ENCODE measurements at places on chromosomes 2 and 18.

GRCh38 chr2:98561902-98562695, 46.2 kb downstream of the COA5 start:
- DNase-seq: no peak

GRCh38 chr18:70981400-70982140, 692.7 kb downstream of the SOCS6 start:
- no peak for DNase-seq

DNA sequence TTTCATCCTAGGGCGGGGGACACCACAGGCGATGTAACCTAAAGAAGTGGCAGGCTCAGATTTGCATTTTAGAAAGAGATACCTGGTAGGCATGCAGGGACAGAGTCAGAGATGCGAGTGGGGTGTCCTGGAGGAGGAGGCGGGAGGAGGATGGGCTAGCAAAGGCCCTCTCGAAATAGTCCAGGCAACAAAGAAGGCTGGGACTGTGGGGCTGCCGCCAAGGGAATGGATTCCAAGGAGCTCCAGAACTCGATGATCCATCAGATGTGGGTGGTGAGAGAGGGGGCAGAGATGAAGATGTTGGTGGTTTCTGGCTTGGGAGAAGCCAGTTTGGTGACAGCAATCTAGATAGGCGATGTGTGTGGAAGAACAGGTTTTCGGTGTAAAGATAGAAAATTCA, 12.5 kb upstream of the INPP5D start:
- DNase-seq: no peak

DNA sequence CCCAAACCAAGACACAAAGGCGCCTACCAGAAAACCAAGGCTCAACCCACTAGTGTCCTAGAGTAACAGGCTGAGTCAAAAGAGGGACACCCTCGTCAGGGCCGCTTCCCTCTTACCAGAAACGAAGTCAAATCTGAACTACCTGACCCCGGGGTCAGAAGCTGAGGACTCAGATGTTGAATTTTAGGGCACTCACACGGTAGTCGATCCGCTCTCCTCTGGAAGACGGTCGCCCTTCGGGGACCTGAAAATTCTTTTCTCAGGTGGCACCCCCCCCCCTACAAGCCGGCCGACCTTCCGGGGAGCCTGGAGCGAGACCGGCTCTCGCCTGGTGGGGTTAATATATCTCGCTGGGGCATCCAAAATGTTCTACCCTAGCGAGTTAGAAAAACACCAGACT, 121.1 kb upstream of the KCNJ3 start:
- no peak for DNase-seq

GRCh38 chr2:100655446-100655845, 92.7 kb downstream of the PDCL3 start:
- no peak for DNase-seq

DNA sequence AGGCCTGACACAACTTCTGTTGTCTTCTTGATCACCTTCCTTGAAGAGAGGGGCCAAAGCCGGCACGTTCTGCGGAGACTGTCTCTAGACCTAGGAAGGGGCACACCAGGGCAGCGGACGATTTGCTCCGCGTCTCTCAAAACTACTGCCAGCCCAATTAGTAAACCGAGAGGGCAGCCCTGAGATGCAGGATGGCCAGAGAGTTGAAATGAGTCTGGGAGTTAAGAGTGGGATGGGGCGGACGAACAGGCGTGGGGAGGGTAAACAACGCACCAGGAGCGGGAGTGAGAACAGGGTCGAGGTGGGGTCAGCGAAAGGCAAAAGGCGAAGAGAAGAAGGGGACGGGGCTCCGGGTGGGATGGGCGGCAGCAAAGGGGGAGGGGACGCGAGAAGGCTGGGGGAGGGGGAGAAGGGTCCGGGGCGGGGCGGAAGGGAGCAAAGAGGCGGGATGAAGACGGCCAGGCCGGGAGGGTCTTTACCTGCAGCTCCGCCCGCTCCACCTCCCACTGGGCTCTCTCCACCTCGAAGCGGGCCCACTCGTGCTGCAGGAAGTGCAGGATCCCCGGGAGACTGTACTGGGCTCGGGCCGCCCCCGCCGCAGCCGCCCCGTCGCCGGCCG, 476 bp downstream of the STRN start:
- DNase-seq: no peak

GRCh38 chr2:59342166-59342565, 1101.0 kb upstream of the FANCL start:
- DNase-seq: no peak

- DNase-seq: no peak
Observed at GRCh38 chr2:160426604-160427003, 67.0 kb downstream of the RBMS1 start.

GRCh38 chr2:233404222-233404621, 49.9 kb downstream of the DGKD start:
- DNase-seq: no peak

GRCh38 chr2:97784953-97785352, 71.6 kb downstream of the ZAP70 start:
- DNase-seq: no peak

GRCh38 chr18:58221060-58221725, 177.2 kb downstream of the NEDD4L start:
- no peak for DNase-seq

DNA sequence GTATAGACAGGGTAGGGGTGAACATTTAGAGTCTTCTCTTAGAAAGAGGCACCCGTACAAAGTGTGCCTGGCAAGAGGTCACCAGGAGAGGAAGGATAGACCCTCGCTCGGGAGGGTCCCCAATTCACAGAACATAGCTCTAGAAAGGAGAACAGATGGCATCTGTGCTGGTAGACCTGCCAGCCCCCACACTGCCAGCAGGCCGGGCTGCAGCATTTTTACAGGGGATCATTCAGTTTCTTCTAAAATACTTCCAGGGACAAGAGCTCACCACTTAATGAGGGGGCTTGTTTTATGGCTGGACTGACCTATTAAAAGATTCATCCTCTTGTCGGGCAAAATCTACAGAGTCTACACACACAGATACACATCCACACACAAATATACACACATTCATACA, 149.9 kb downstream of the SEPTIN10 start:
- no peak for DNase-seq

DNA sequence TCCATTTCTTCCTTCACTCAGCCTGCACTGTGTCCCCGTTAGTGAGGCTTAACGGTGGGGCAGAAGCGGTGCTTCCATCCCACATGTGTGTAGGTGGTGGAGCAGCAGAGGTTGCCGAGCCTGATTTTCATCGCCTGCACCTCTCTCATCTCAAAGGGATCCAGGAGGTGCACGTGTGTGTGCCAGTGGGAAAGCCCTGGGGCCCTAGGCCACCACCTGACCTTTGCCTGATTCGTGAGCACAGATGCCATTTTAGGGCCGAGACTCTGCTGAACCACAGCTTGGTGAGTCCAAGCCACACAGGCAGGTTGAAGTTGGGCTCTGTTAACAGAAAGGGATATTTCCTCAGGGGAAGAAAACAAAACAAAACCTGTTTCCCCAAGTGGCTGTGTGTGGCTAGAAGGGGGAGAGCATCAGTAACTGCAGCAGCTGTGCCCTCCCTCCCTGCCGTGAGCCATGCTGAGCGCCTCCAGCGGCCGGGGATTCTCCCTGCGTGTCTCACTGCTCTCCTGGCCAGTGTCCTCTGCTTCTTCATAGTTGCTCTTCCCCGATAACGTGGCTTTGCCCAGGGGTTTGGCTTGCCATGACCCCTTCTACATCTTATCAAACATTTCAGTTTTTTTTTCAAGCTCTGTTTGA, 81.5 kb downstream of the MAPRE2 start:
- no peak for DNase-seq

DNA sequence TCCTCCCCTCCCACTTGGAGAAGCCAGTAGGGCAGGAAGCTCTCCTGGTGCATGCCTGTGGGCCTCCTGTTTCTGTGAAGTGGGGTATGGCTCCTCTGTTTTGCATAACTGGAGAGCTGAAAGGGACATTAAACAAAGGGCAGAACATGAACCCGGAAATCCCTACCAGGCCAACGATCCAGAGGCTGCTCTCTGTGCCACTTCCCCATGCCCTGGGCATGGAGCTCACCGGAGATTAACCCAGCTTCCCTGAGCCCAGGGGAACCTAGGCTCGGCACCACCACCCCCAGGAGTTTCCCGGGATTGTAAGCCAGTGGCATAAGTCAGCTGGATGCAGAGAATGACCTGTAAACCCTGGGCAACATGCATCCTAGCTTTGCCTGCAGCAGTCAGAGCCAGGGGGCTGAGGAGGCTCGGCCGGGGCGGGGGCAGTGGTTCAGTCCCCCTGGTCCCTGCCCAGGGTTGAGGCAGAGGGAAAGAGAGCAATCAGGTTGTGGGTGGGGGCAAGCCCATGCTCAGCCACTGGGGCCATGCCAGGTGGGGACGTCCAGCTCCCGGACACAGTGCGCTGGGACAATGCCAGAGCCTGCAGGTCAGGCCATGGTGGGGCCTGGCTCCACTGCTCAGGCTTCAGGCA, 49.5 kb downstream of the TIMM21 start:
- no peak for DNase-seq

DNA sequence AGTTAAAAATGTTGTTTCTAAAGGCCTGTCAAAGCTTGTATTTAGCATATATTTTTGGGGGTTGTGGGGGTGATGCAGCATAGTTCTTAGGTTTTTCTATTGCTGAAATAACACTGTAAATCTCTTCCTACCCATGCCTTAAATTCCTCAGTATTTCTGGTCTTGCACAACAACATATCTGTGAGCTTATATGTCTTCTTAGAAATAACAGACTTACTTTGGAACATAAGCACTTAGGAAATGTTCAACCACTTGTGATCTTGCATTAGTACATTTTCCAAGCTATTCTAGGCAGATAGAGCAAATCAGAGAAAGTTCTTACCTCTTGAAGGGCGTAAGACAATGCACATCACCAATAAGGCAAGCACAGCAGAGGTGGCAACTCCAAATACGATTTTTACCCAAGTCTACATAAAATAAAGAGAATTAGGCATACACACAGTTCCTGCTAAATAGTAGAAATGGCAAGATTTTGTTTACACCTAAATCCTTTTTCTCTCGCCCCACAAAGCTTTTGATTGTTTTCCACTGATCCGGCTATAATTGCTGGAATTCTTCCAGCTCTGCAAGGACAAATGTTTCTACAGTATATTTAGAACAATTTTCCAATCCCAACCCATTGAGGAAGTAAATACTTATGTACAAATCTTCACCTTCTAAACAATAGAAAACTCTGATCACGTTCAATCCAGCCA, 512 bp downstream of the FAP start:
- peak; percentile 81 for DNase-seq

DNA sequence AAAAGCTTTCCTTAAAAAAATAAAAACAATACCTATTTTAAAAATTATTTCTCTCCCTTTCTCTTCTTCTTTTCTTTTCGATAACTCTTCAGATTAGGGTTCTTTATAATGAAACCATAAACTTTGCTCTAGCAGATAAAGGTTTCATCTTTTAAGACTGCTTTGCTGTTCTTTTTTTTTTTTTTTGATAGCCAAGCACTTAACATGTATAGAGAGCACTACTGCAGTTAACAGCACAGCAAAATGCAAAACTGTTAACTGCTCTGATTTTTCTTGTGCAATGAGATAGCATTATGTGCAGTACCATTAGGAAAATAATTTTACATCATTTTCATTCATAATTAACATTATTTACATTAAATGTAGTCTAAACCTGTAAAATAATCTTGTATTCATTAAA, 36.3 kb downstream of the GALNT1 start:
- DNase-seq: no peak

GRCh38 chr2:25410370-25410769, 68.6 kb upstream of the DNMT3A start:
- no peak for DNase-seq

GRCh38 chr2:217953531-217953932, 49.3 kb downstream of the TNS1 start:
- DNase-seq: no peak

DNA sequence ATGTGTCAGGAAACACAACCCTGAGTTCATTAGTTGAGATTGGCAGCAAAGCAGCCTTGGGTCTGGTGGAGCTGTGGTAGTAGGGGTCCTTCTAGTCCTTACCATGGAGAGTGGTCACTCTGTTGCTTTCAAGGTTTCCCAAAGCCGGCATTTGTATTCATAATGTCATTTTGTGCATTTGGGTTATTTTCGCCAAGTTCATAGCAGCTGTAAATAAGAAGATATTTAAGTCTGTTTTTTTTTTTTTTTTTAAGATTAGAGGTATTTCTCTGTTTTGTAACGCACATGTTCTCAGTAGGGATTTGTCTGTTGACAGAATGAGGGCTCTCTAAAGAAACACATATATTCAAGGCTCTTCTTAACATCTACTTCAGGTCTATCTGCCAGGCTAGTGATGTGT, 114.1 kb downstream of the PRPF40A start:
- no peak for DNase-seq

GRCh38 chr2:69776886-69777785, 35.2 kb downstream of the ANXA4 start:
- no peak for DNase-seq

GRCh38 chr2:70029814-70030409, 57.4 kb upstream of the PCBP1 start:
- no peak for DNase-seq

- no peak for DNase-seq
Observed at GRCh38 chr2:128347171-128347558, 28.5 kb upstream of the HS6ST1 start.

DNA sequence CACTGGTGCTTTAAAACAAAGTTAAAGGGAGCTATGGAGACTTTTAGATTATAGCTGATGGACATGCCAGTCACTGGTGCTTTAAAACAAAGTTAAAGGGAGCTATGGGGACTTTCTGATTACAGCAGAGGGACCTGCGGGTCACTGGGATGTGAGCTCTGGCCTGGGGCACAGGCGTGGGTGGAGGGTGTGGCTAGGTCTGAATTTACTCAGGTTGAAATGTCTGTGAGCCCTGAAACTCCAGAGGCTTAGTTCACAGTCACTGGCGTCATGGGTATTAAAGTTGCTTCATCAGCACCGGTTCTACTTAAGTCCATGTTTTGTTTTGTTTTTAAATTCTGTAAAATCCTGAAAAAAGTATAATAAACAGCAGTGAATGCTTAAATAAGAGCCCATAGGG, 49.0 kb upstream of the TMEM18 start:
- DNase-seq: no peak

GRCh38 chr2:43631618-43632317, 5.3 kb upstream of the PLEKHH2 start:
- no peak for DNase-seq

GRCh38 chr18:28050545-28050944, 126.4 kb downstream of the CDH2 start:
- no peak for DNase-seq

GRCh38 chr18:79887181-79888000, 64.1 kb downstream of the SLC66A2 start:
- no peak for DNase-seq

GRCh38 chr18:58776084-58776483, 88.6 kb upstream of the ZNF532 start:
- no peak for DNase-seq
